ENCODE measurements at places on chromosomes 1 and 21.

DNA sequence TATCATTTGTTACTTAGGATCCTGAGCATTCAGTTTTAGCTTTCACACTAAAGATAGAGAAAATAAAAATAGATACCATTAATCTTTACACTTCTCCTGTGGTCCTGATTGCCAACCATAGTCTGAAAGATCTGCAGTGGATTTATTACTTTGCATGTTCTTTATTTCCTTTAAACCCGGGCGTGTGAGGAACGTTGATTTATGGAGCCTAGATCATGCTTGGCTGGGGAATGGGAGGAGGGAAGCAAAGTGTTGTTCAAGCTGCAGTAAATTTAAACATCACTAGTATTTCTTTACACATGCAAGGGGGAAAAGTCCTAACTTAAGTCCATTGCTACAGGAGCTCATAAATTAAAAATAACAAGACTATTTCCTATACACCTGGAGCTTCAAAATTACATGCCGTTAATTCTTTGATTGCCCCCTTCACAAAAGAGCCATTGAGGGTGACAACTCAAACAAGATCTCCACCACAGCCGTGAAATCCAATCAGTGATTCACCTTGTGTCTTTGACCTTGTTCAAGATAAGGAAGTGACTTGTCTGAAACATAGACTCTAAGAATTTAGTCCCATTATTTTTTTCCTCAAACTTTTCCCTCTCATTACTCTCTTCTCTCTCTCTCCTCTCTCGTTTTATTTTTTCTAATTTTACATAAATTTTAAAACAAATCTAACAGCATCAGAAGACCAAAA, 282.7 kb downstream of the KIF26B start:
- no peak for DNase-seq

GRCh38 chr1:16162163-16162822, 6.4 kb upstream of the EPHA2 start:
- no peak for DNase-seq

DNA sequence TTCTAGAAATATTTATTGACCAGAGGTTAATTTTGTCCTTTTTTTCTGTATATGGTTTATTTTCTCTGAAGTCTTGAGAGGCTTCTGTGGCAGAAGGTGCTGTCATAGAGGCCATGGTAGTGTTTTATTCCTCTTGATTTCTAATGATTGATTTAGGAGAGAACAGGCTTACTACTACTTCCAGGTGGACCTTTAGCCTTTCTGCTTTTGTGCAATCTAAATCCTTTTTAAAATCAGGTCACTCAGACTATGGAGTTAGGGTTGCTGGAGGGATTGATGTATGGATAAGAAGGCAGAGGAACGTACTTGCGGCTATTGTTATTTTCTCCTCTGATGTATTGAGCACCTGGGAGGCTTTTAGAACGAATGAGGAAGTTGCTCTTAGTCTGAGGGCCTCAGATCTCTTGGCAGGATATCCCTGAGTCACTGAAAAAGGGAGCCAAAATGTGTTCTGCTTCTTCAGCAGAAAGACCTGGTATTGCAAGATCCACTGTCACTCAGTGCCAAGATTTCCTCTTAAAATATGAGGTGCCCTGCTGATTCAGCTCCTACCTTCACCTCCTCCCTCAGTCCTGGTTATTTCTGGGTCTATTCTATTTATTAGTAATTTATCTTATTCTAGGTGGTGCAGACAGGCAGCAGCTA, 277.4 kb downstream of the ZNF648 start:
- no peak for DNase-seq

- no peak for DNase-seq
Measured at GRCh38 chr1:92464588-92465255, 22.0 kb downstream of the GFI1 start.

DNA sequence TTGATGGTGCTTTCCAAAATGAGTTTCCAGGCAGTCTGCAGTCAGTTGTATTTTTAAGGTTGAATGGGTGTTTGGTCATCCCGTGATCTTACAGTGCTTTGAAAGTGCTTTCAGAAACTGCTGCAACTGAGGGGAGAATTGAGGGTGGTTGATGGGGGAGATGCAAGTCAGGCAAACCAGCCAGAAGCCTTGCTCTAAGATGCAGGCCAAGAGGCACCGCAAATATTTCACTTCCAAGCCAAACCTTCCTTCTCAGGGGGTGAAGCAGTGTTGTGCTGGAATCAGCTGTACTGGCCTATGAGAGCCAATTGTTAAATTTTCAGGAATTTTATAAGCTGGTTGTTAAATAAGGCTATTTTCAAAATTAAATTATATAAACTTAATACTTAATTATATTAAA, 151.6 kb downstream of the KCNJ6 start:
- no peak for DNase-seq

GRCh38 chr21:14917762-14918161, 147.0 kb downstream of the NRIP1 start:
- DNase-seq, result no peak

GRCh38 chr1:49226758-49227157, 450.1 kb upstream of the BEND5 start:
- no peak for DNase-seq

DNA sequence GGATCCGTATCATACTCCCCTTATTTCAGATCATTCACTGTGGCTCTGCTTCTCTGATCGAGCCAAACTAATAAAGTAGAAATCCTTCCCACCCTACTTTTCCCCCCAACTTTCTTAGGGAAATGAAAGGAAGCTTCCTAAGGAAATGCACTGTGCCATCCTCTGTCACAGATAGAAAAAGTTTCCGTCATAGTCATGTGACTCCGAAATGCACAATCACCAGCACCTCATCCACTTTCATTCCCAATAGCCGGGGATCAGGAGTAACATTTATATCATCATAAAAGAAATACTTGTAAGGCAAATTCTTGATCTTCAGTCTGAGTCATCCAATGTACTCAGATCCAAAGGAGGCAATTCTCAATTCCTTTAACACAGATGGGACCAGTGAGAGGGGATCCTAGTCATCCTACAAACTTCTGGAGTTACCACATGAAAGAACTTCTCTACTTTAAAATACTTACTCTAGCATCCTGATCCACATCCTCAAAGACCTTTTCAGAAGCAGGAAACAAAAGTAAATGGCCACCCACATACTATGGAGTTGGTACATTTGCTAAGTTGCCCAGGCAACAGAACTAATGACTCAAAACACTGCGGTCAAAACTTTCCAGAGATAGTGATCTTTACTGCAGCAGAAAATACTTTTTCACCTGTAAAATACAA, 97.8 kb upstream of the ZC3H11B start:
- DNase-seq, result no peak

DNA sequence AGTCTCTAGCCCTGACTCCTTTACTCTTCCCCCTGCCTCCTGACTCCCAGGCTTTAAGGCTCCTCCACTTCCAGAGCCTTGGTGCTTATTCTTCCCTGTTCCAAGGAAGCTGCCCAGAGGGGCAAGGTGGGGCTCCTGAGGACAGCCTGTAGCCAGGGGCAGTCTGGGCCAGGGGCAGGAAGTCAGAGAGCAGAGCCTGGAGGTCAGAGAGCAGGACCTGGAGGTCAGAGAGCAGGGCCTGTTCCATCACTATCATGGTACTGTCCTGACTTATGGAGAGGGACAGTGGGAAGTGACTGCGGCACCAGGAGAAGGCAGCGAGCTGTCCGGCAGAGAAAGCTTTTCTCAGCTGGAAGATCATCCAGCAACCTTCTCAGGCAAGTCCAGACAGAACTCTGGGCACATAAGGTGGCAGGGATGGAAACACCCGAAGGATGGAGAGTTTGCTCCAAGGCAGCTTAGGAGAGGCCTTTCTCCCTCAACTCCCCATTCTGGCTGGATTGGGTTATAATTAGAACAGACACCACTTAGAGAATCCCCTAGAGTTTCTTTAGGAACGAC, 25.0 kb downstream of the PLXNA2 start:
- no peak for DNase-seq

DNA sequence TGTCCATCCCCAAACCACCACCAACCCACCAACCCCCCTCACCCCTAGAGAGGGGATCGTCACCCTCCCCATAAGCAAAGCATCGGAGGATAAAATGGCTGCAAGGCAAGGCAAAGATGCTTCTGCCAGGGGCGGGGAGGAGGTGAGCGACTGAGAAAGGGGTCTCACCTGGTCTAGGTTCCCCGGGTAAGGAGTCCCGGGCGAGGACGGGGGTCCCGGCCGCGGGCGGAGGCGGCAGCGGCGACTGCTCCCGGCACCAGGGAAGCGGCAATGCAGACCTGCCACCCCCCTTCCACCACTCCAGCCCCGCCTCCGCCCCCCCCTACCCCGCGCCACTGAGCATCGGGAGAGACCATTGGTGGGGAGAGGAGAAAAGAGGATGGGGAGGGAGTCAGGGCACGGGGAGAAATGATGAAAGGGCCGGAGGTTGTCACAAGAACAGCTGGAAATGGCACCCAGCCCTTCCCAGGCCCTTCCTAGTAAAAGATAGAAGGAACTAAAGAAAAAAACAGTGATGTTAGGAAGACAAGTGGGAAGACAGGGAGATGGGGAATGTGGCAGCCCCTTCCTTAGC, at the start of gene SV2A:
Gene SV2A (minus strand): TSS at position 274 of the 574 bp plus-strand sequence. CDS start 4,004 bp downstream, outside the sequence.
- no peak for DNase-seq

DNA sequence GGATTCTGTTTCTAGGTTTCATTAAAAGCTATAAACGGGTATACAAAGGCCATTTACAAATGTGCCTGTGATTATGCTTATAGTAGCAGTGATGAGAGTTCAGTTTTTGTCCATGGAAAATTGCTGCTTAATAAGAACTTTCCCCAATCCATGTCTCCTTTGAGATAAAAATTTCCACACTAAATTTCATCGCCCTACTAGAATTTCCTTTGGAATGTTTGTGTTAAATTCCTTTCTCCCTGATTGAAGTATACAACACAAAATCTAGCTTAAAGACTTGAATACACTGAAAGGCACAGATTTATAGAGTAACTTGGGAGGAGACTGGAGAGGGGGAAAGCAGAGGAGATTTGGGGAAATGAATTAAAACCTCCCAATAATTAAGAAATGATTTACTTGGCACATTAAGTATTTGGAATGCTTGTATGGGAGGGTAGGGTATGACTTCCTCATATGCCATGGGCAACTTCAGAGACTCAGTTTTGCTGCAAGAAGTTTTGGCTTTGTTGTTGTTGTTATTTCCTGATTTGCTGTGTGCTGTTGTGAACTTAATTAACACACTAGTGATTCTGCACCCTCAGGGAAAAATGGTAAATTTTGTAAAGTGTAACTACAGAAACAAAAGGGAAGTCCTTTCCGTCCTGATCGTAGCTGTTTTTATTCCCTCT, 157.6 kb upstream of the LMO4 start:
- no peak for DNase-seq

GRCh38 chr1:235101558-235102258, 26.9 kb downstream of the TOMM20 start:
- DNase-seq, result no peak

- DNase-seq, result peak; percentile 42
Measured at GRCh38 chr1:218572050-218572449, 226.9 kb downstream of the TGFB2 start.

GRCh38 chr1:10168912-10169514, 41.4 kb upstream of the KIF1B start:
- DNase-seq, result no peak

GRCh38 chr1:85359874-85360721, 83.7 kb upstream of the BCL10 start:
- no peak for DNase-seq

GRCh38 chr1:165463978-165464377, 19.1 kb upstream of the RXRG start:
- no peak for DNase-seq

GRCh38 chr1:15618655-15619525, 1.6 kb downstream of the DDI2 start:
- no peak for DNase-seq

DNA sequence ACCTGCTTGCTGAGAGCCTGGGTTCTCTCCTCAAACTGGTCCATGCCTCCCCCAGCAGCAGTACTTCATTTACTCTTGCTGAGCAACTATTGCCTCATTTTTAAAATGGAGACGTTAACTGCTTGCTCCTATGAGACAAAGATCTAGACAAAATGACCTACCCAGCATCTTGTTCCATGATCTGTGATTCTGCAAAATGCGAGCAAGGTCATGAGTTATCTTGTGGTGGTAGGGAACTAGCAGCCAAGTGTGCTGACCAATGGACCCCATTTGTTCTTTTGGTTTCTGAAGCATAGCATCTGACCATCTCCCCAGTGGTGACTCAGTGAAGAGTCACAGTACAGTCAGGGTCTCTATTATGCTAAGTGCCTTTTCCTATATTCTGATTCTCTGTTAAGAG, 40.4 kb downstream of the TBX15 start:
- no peak for DNase-seq

DNA sequence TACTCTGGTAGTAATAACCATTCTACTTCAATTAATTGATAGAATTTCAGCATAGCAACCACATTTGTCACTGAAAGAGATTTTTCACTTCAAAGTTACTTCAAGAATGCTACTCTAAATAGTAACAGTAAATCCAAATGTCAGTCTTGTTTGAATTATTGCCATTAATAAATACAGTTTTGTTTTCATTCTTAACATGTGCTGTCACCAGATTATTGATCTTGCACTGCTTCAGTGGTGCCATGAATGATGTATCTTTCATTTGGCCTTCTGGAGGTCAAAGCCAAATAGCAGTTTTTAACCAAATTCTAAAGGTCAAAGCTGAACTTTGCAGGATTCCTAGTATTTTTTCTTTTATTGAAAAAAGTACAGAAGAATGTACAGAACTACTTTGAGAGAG, 199.5 kb downstream of the PATJ start:
- DNase-seq, result no peak

DNA sequence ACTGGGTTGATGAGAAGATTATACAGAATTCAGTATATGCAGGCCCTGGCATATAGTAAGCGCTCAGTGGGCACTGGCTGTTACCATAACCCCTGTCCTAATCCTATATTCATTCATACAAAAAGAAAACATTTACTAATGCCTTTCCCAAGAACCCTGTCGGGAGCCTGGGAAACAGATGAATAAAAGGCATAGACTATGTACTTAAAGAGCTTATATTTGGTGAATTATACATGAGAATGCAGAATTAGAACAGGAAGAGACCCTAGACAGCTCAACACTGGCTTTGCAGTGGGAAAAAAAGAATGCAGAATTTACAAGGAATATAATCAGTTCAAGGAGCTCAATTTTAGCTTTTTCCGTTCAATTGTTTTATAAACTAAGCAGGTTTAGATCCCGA, 10.9 kb downstream of the AK2 start:
- DNase-seq, result peak; percentile 41

DNA sequence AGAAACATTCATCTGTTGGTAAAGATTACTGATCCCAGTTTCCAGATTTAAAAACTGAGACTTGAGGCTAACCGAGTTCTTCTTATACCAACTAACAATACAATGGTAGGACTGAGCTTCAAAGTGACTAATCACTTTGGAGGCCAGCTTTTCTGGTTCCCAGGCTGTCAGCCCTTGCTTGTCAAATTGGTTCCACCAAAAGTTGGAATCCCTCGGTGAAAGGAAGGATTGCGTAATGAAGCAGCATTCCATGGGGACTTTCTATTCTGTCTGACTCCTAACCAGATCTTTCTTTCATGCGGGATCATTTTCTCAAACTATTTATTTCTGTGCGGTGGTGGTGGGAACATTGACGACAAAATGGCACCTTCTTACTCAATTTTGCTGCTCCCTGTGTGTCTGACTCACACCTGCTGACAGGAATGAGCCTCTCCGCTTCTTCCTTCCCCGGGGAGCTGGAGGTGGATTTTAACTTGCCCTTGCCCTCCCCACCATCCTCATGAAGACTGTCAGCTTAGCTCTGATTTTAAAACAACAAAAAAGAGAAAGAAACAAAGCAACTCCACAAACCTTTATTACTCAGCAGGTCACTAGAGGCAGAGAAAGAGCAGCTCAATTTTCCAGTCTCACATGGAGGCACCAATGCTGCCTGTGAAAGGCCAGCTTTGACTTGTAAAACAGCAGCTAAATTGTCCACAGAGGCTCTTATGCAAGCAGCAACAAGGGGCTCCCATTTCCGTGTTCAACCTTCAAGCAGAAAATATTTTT, 32.9 kb upstream of the RASAL2 start:
- peak; percentile 32 for DNase-seq

GRCh38 chr1:54819733-54820132, 18.6 kb upstream of the TTC22 start:
- DNase-seq, result no peak
